Placental pericyte (primary cell): ENCODE measurements at places on chromosomes 1 and 21. TPM values are rescaled to one million over a fixed set of nuclear protein-coding genes. Genes with fewer than 3 reads are reported as not detected.

DENND2C gene
- 0.44 and 1.7 TPM in 2 replicates for total RNA-seq

OPRD1 gene
- total RNA-seq: not detected in 2 replicates

SLC35D1 gene
- 11.8 and 37.9 TPM in 2 replicates for total RNA-seq

SLC44A5 gene
- total RNA-seq: under 0.01 TPM in 2 replicates

FAF1 gene
- 39.6 and 71.2 TPM in 2 replicates for total RNA-seq

MATN1 gene
- under 0.01 and 0.44 TPM in 2 replicates for total RNA-seq

OR2T35 gene
- total RNA-seq: not detected in 2 replicates

RGS1 gene
- total RNA-seq: 1.6 TPM in 1 of 2 replicates, not detected in the other

WNT2B gene
- 0.86 and 1.5 TPM in 2 replicates for total RNA-seq

APP gene
- 364 and 1,116 TPM in 2 replicates for total RNA-seq

SLC16A4 gene
- total RNA-seq: 57.8 and 106 TPM in 2 replicates

COG2 gene
- total RNA-seq: 19.7 and 20.6 TPM in 2 replicates
